ENCODE measurements at places on chromosomes 12 and 14.

DNA sequence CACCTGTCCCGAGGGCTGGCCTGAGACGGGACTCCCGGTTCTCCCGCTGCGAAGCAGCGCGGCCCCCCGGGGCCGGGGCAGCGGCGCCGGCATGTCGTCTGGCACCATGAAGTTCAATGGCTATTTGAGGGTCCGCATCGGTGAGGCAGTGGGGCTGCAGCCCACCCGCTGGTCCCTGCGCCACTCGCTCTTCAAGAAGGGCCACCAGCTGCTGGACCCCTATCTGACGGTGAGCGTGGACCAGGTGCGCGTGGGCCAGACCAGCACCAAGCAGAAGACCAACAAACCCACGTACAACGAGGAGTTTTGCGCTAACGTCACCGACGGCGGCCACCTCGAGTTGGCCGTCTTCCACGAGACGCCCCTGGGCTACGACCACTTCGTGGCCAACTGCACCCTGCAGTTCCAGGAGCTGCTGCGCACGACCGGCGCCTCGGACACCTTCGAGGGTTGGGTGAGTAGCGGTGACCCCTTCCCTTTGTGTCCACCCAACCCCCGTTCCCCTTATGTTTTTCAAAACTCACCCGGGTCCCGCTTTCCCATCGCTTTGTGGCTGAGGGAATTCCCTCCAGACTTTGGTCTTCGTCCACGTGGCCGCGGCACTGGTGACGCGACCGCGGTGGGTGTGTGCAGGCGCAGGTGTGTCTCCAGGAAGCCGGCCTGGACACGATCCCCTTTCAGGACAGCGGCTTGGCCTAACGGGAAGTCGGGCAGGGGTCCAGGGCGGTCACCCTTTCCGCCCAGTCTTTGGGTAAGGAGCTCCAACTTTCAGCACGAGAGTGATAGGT, 826 bp downstream of the PRKCH start:
- peak; percentile 23 for DNase-seq

GRCh38 chr14:50666772-50667683, 1.1 kb downstream of the SAV1 start:
- peak; percentile 33 for DNase-seq

GRCh38 chr14:55884819-55885218, 233.4 kb upstream of the PELI2 start:
- no peak for DNase-seq

DNA sequence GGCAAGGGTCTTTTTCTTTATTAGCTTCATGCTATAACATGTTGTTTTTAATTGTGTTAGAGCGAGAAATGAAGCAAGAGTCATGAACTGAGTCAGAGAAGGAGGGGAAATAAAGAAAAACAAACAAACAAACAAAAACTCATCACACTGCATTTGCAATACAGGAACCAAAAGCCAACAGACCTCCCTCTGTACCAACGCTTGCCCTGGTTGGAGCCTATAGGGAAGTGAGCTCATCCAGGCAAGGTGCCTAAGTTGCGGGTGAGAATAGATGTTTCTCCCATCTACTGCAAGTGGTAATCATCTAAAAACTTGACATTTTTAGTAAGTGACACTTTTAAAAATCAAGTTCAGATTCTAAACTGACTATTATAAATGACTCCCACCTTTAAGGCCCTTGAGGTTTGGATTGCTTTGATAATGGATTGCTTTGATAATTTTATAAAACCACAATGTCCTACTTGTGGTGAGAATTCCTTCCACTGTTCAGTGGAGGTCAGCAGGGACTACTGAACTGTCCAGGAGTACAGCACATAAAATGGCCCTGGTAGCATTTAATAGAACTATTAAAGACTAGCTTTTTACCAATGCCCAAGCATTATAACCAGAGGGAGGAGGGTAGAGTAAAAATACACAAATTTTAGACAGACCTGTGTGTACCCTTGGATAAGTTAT, 31.3 kb downstream of the SLC38A1 start:
- DNase-seq, result no peak

DNA sequence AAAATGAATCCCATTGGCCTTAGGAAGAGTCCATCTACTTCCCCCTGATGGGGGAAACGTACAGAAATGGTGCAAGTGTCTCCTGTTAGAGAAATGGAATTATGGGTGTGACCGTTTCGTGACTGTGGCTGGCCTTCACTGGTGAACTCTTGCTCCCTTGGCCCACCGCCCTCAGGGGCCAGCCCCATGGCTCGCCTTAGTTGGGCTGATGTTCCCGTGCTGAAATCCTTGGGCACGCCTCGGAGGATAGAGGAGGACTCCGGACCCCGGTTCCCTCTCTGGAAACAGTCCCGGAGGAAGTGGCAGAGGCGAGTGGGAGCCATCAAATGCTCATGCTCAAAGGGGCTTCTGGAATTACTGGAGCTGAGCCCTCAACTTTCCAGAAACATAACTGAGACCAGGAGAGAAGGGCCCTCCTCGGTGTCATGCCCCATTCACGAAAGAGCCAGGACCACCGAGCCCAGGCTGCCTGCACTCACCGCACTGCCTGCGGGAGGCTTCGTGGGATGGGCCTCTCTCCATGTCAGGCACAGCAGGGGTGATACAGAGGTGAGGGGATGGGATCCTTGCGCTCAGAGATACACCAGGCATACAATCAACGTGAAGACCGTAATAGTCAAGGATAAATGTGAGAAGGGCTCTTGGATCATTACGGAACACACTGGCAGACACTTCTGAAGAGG, 10.1 kb upstream of the CACNA2D4 start:
- no peak for DNase-seq

DNA sequence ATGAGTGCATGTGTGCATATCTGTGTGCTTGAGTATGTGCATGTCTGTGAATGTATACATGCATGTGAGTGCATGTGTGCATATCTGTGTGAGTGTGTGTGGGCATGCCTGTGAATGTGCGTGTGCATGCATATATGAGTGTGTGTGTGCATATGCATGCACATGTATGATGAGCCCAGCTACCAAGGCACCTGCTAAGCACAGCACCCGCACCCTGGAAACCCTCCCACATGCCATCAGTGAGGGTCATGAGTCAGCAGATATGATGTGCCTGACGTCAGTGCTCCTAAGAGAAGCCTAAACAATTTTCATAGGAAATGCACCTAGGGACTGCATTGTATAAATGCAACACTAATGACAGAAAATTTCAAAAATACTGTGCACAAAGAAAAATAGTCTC, 151.1 kb downstream of the KIF26A start:
- no peak for DNase-seq

GRCh38 chr12:131793243-131794022, 34.8 kb upstream of the MMP17 start:
- DNase-seq, result no peak

GRCh38 chr12:122990561-122990960, 10.1 kb downstream of the ARL6IP4 start:
- no peak for DNase-seq

DNA sequence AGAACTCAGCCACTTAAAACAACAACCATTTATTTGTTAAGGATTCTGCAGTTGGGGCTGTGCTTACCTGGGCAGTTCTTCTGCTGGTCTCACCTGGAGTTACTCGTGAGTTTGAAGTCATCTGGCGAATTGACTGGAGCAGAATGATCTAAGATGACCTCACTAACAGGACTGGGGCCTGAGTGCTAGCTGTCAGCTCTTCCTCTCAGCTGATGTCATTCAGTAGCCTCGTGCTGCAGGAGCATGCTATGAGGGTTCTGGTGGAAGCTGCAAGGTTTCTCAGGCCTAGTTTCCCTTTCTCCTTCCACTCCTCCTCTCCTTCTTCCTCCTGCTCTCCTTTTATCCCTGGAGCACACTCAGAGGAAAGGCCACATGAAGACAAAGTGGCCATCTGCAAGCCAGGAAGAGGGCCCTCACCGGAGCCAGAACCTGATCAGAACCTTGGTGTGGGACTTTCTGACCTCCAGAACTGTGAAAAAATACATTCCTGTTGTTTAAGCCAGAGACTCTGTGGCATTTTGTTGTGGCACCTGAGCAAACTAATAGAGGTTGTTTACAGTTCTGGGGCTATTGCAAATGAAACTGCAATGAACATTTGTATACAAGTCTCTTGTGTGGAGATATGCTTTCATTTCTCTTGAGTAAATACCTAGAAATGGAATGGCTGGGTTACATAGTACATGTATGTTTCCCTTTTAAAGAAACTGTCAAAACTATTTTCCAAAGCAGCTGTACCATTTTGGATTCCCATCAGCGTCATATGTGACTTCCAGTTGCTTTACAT, 21.9 kb upstream of the MAP3K9 start:
- DNase-seq, result no peak

DNA sequence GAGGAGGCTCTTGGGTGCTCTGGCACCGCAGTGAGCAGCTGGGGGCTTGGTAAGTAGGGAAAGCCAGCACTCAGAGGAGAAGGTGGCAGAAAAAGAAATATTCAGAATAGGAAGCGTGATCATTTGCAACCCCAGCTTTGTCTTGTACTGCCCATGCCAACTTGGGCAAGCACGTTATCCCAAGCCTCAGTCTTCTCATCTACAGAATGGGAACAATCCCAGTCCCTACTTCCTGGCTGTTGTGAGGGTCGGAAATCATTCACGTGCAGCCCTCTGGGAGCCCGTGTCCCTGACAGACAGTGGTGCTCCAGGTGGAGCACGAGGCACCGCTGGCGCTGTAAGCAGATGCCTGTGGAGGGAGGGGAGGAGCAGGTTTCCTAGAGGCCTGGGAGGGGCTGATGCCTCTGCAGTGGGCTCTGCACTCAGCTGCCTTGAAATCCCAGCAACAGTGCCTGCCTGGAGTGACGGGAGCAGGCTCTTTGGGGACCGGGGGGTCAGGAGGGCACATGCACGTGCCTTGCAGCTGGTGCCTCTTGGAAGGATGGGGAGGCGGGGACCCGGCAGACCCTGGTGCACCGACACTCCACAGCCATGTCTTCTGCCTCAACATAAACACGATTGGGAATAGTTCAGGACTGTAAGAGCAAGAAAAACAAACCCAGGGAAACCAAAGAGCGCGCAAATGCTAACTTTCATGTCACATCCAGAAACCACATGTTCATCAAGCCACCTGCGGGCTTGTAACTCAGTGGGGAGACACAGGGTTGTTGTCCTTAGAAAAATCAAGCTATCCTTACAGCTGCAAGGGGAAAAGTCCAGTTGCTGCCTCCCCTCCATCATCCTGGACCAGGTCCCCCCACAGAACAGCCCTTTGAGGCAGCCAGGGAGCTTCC, 86.5 kb upstream of the DIO3 start:
- no peak for DNase-seq

GRCh38 chr12:27123642-27124041, 41.3 kb upstream of the C12orf71 start:
- DNase-seq, result no peak

DNA sequence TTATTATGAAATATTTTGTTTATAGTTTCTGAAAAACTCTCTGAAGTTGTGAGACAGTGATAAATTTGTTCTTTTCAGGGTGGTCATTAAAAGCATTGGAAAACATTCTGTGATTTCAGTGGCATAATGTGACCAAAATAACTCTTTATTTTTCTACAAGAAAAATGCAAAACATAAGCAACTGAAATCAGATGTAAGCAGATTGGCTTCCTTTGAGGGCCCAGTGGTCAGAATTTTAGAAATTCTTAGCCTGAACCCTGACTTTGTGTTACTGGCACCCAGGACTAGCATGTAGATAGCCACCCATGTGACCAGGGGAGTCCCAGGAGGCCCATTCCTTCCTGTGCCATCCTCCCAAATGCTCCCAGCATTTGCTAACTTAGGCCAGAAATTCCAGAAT, 145.6 kb upstream of the SLC38A2 start:
- DNase-seq, result no peak

DNA sequence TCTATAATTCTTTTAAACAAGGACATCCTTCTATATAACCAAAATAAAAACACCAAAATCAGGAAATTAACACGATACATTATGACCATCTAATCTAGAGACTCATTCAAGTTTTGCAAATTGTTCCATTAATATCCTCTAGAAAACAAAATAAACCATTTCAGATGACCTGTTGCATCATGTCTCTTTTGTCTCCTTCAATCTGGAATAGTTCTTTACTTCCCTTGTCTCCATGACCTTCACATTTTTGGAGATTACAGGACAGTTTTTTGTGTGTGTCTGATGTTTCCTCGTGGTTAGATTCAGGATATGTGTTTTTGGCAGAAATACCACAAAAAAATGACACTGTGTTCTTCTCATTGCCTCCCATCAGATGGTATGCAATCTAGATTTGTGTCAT, 12.5 kb upstream of the DCAF4 start:
- no peak for DNase-seq

GRCh38 chr14:23168246-23168645, 15.2 kb downstream of the SLC7A8 start:
- no peak for DNase-seq

GRCh38 chr12:66426696-66427095, 124.4 kb downstream of the HELB start:
- no peak for DNase-seq

- DNase-seq, result no peak
Measured at GRCh38 chr14:101074196-101075024, 170.9 kb upstream of the RTL1 start.

- DNase-seq, result no peak
Measured at GRCh38 chr12:68225576-68226476, at the start of gene IL26. Gene IL26 (minus strand): TSS chr12:68225810. CDS start chr12:68225756, 54 bp downstream.

DNA sequence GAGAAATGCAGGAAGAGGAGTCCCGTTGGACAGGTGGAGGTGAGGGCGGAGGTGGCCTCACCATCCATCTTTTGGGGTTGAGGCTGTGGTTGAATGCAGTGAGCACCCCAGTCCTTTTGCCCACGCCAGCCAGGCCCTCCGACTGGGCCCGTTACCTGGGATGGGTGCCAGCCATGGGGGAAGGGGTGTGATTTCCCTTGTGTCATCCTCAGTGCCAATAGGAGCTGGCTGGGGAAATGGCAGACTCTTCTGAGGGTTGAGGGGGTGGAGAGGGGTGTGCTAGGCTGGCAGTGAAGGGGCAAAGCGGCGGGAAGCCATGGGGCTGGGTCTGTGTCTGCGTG, 9.6 kb downstream of the KCNH3 start:
- no peak for DNase-seq

DNA sequence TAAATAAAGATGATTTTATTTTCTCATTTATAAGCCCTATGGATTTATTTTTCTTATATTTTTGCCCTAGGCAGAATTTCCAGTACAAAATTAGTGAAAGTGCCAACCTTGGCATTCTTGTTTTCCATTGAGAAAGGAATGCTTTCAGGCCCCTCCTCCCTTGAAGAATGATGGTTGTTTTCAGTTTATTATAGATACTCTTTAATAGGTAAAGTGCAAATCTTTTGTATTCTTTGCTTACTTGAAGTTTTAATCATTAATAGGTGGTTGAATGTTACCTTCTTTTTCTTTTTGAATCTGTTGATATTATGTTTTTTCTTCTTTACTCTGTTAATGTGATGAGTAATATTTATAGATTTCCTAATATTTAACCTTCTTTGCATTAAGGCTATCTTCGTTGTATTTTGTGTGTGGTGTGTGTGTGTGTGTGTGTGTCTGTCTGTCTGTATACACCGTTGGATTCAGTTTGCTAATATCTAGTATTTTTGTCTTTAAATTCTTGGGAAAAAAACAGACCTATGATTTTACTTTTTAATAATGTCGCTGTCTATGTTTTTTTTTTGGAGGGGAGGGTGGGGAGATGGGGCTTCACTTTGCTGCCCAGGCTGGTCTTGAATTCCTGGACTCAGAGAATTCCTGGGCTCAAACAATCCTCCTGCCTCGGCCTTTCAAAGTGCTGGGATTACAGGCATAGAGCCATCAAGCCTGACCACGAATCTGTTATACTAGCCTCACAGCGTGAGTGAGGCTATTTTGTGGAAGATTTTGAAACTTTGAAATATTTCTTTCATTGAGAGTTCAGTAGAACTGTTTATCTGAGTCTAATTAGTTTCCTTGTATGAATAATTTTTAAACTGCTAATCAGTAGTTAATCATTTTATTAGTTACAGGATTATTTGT, 13.5 kb downstream of the SRGAP1 start:
- no peak for DNase-seq

All from adrenal gland (tissue), 19 donors.